ENCODE measurements at places on chromosomes 5 and 9. TPM values are rescaled to one million over a fixed set of nuclear protein-coding genes. Genes with fewer than 3 reads are reported as not detected.

Gene SPATA31A3
- total RNA-seq = not detected

Gene CCNJL
- total RNA-seq = 10.3 TPM

Gene CRB2
- total RNA-seq = not detected

Gene PCDHB11
- 5.4 TPM for total RNA-seq

Gene TUSC1
- total RNA-seq = 13.7 TPM

Gene C9orf153
- 0.40 TPM for total RNA-seq

Gene MSX2
- total RNA-seq = 11.7 TPM

Gene PCDHB8
- total RNA-seq = 0.14 TPM

Gene CLIC3
- total RNA-seq = not detected

Gene IRX2
- total RNA-seq = 30.6 TPM

Gene SH3TC2
- total RNA-seq = 1.8 TPM

Gene PCDHB7
- total RNA-seq = 0.25 TPM

Gene FAM81B
- total RNA-seq = 0.30 TPM

Gene ZFP62
- 38.7 TPM for total RNA-seq

Gene OR1Q1
- not detected for total RNA-seq

Gene ANKHD1
- 47.5 TPM for total RNA-seq

Gene LCNL1
- total RNA-seq = not detected

Gene DMRT2
- not detected for total RNA-seq

Gene POLR3G
- total RNA-seq = 38.4 TPM

Gene SCGB3A2
- not detected for total RNA-seq

Gene SPATA31E1
- not detected for total RNA-seq

Gene C9orf50
- not detected for total RNA-seq

Gene SLC27A6
- total RNA-seq = not detected

Gene TEK
- total RNA-seq = not detected

Gene GFI1B
- not detected for total RNA-seq

Gene ZNF474
- not detected for total RNA-seq

Gene PCAT7
- 2.7 TPM for total RNA-seq

Gene TAF11L5
- total RNA-seq = not detected

Gene PCA3
- not detected for total RNA-seq

Gene LHX3
- 0.07 TPM for total RNA-seq

Gene PTGER4
- total RNA-seq = 3.1 TPM

Gene OR13C9
- not detected for total RNA-seq

Gene SLC36A3
- not detected for total RNA-seq

Gene IL4
- not detected for total RNA-seq

Gene CATSPER3
- 0.40 TPM for total RNA-seq

All from NCI-H460 (cell line).